ENCODE measurements at places on chromosomes 7 and 10.

DNA sequence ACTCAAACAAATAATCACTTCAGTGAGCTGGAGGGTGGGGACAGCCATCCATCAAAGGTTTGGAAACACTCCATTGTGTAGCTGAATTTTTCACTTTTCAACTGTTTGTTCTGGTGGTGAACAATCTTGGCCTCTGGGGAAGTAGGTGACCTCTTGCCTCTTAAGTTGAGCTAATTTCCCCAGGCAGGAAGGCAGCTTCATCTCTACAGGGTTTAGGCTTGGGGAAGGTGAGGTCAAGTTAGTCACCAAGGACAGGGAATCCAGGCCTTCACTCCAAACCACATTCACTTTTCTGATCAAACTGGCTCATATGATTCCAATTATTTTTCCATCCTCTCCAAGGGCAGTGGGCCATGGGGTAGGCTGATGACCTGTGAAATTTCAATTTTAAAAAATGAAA is 138.3 kb upstream of the HABP2 start:
- DNase-seq = no peak

DNA sequence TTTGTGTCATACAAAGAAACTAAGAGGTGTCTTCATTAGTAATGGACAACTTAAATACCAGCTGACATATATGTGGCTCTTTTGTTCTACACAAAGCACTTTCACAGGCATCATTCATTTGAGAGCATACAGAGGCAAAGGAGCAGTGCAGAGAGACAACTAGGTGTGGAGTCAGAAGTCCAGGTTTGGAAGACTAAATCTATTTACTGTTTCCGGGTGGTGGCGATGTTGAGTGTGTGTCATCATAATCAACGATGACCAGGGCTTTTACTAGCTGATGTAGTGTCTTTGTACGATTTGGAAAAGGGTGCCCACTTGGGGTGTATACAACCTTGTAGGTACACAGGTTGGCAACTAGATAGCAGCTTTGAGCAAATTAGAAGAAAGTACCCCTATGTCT is 195.5 kb upstream of the CCDC6 start:
- no peak for DNase-seq

DNA sequence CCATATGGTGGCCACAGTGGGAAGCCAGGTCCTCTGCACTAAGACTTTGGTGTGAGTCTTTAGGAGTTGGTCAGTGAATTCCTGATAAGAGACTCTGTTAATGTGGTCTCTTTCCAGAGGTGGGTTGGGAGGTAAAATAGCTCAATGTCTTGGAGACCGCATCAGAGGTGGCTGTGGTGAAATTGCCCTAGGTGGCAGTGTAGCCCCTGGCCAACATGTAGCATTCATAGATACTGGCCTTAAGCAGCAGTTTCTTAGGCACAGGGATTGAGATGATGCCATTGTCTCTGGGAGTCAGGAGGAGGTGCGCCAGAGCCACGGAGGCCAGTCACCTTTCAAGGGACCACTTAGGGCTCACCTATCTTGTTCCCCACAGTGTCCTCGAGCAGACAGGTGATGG is 202.8 kb downstream of the CREB5 start:
- no peak for DNase-seq

GRCh38 chr7:107593025-107593410 is 13.0 kb downstream of the BCAP29 start:
- no peak for DNase-seq

GRCh38 chr7:128027485-128027980 is 3.7 kb downstream of the LRRC4 start:
- no peak for DNase-seq

Data from natural killer cell treated with Interleukin-12 subunit alpha and Interleukin-12 subunit beta and Interleukin-15 and Interleukin-18, amount 100 ng/mL, for 72 hours (primary cell).